NCI-H187 (cell line): ENCODE measurements at places on chromosomes 3 and 15.

- peak; percentile 87 for DNase-seq
Measured at GRCh38 chr3:149970716-149971402, at the start of gene PFN2. Gene PFN2, minus strand, starts transcription at chr3:149970895. Its CDS starts 39 bp downstream, at chr3:149970856.

DNA sequence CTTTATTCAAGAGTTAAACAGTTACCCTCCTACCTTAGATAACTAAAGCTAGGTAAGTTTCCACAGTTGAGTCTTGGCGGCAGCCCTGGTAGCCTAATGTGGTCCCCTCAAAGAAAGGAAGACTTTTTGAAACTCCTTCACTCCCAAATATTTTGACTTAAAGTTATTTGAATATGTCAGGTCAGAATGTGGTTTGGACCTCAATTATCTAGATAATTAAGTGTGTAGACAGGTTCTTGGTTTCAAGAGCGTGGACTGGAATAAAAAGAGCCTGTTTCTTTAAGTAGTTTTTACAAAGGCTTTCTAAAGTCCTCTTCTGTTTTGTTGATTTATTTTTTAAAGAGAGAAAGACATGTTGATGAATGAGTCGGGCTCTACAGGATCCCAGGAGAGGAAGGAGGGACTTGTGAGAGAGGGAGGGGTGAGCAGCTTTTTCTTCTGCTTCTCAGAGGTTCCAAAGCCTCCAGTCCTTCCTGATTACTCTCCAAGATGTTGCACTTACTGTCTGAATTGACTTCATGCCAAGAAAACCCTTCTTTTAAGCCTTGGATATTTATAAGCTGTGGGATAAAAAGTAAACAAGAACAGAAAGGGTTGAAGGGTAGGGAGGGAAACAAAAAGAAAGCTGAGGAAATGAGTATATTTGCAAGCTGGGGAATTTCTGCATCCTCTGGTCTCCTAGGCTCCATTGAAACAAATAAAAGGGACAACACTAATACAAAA is 457.4 kb downstream of the IGSF11 start:
- DNase-seq: no peak

GRCh38 chr3:110341047-110341446 is 730.6 kb upstream of the NECTIN3 start:
- DNase-seq: no peak

DNA sequence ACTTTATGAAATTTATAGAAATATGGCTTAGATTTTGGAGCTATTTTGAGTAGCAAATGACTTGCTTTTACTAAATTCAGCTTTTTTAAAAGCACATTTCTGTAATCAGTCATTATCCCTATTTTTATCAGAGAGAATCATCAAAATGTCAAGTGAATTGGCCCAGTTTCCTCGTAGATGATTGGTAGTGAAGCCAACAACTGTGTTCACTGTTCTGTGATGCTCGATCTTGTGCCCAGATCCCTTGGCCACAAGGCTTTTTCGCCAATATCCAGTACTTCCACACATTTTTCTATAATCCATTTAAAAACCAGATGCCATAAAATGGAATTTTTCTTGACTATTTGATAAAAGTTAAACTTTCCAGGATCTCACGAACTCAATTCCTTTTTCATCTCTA is 336.5 kb downstream of the ZNF385D start:
- DNase-seq: no peak

DNA sequence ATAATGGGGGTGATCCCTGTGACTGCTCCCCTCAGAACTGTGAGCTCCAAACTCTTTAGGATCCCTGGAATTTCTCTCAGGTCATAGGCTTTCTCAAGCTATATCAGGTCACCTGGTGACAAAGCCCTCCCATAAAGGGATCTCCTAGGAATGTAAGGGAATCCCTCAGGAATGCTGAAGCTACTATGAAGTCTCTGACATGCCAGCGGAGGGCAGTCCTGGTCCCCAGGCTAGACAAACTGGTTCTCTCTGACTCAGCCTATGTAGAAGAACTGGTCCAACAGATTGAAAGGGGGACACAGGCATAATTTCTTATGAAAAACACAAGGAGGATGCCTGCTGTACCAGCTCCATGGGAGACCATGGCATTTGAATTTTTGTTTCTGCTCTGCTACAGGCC is 6.7 kb downstream of the LPCAT4 start:
- DNase-seq: no peak

DNA sequence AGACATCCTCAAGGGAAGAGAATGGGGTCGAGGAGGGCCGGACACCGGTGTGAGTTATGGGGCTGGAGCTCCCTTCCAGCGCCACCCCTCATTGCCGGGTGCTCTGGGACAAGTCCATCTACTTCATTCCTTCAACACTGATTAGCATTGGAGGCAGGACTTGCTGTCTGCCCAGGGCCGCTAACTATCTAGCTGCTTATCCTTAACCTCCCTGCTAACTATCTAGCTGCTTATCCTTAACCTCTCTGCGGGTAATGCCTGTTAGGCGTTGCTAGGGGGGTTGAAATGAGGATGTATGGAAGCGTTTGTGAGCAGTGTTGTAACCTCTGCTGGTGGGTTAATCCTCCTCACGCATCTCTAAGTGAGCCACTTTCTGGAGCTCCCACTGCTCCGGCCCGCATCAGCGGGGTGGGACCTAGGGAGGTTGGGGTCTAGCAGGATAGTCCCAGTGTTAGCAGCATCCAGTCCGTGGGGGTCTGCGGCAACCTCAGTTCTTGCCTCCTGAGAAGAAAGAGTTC is 10.9 kb upstream of the CHAC1 start:
- DNase-seq: no peak

DNA sequence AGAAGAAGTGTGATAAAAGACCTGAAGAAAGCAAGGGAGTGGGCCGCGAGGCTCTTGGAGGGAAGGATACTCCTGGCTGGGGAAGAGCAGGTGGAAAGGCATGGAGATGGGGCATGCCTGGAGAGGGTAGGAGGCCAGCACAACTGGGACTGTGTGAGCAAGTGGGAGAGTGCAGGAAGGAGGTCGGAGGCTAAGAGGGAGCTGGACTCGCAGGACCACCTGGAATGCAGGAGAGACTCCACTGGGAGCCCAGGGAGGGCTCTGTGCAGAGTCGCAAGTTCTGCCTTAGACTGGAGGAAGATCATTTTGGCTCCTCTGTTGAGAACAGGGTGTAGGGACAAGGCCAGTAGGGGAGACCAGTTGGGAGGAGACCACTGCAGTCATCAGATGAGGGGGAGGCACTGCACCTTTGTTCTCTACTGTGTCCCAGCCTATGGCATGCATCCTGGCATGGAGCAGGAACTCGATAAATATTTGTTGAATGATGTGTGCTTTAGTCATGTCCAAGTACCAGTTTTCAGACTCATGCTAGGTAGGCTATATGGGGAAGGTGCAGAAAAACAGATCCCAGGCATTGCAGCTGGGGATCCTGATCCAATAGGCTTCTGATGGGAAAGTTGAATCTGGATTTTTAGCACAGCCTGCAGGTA is 13.7 kb downstream of the FAM107A start:
- no peak for DNase-seq

GRCh38 chr15:38130740-38131498 is 121.7 kb upstream of the SPRED1 start:
- no peak for DNase-seq

DNA sequence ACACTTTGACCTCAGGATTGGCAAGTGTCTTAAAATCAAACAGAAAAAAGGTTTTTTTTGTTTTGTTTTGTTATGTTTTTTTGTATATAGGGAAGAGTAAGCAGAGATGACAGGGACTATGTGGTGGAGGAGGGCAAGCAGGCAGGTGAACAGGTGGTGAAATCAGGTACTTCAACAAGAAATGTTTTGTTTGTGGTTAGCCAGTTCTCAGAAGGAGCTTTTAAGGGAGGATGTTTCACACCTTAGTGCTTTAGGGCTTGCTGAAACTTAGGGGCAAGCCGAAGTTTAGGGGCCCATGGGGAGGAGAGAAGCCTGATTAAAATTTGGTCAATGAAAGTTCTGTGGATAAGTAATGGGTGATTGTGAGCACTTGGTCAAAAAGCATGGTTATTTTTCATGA is 370.7 kb upstream of the SLCO3A1 start:
- DNase-seq: no peak

- DNase-seq: no peak
Measured at GRCh38 chr15:39127151-39127790, 453.6 kb upstream of the THBS1 start.

DNA sequence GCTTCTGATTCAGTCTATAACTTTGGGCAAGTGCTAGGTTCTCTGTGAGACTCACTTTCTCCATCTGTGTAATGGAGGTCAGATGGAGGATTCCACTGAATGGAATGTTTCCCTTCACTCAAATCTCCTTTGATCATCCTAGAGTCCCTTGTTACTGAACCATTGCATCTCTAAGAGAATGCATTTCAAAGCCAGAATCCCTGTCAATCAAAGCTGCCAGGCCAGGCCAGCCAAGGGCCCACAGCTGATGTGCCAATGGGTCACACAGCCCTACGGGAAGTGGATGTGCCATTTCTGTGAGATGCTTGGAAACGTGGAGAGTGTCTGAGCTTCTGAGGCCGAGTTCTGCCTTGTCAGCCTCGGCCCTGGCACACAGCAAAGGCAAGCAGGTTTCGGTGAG is 32.4 kb downstream of the SCN5A start:
- no peak for DNase-seq

GRCh38 chr3:18531662-18532061 is 106.5 kb upstream of the SATB1 start:
- no peak for DNase-seq

DNA sequence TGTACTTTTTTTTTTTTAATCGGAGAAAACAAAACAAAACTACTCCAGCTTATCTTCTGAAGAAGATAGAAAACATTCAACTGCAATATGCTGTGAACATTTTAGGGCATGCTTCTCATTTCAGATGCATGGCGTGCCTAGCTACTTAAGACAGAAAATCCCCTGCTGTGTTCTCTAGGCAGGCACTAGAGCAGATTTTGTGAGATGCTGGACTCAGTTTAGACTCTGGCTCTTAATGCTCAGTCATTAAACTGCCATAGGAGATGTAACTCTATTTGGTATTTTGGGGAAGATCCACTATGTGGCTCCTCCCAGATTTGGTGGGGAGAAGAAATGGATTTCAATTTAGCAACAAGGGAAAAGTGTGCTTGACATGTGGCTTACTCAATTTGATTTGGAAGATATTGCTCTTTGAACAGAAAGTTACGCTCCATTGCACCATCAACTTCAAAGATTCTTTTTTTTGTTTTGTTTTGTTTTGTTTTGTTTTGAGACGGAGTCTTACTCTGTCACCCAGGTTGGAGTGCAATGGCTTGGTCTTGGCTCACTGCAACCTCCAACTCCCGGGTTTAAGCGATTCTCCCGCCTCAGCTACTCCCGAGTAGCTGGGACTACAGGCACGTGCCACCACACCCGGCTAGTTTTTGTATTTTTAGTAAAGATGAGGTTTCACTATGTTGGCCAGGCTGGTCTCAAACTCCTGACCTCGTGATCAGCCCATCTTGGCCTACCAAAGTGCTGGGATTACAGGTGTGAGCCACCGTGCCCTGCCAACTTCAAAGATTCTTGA is 62.0 kb upstream of the LEKR1 start:
- DNase-seq: no peak

- no peak for DNase-seq
Measured at GRCh38 chr3:74066456-74066855, 441.7 kb upstream of the PDZRN3 start.

- DNase-seq: no peak
Measured at GRCh38 chr15:60392601-60392985, 5.2 kb downstream of the ANXA2 start.

GRCh38 chr3:111915905-111916304 is 56.8 kb downstream of the PHLDB2 start:
- DNase-seq: no peak

DNA sequence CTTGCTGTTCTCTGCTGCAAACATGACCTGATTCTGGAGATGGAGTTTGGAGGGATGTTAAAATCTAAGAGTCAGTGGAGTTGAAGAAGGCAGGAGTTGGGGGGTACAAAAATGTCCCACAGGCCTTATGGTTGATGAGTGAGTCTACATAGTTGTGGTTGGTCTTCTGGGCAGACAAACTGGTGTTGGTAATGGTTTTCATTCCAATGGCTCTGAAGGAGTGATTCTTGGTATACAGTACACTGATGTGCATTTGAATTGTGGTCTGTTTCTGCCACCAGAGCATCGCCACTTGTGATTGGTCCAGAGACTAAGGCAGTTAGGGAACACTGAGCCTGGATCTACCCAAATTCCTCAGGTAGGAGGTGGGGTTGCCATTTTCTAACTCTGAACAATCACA is 514.1 kb upstream of the CFAP20DC start:
- DNase-seq: no peak

- no peak for DNase-seq
Measured at GRCh38 chr3:24341668-24342067, 153.0 kb downstream of the THRB start.

DNA sequence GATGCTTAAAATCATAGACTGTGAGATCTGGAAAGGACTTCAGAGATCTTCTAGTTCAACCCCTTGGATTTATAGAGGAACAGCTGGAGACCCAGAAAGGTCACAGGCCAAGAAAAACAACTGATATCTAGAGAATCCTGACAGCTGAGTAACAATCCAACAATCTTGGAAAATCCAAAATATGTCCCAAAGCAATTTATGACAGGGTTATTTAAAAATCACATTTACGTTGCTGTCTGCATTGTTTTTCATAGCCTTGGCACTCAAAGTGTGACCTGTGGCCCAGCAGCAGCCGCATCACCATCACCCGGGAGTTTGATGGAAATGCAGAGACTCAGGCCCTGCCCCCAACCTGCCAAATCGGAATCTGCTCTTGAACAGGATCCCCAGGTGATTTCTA is 78.8 kb downstream of the FBN1 start:
- DNase-seq: no peak

GRCh38 chr3:15241341-15241740 is 35.3 kb downstream of the CAPN7 start:
- no peak for DNase-seq

DNA sequence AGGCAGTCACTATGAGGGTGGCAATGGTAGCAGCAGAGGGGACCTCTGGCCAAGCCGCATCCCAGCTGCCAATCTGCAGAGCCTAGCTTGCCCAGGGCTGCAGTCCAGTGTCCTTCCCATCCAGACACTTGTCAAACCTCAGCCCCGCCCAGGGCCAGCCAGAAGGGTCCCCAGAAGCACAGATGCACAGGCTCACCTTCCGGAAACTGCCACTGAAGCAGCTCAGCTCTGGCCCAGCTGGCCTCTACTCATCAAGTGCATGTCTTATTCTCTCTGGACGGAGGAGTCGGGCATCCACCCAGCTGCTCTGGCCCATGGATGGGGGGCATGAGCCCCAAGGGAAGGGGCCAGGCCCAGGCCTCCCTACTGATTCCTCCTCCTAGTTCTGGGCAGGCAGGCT is 69.2 kb downstream of the DNAJB8 start:
- DNase-seq: no peak

- DNase-seq: no peak
Measured at GRCh38 chr3:177333533-177334520, 136.5 kb upstream of the TBL1XR1 start.
